ENCODE measurements at places on chromosomes 2 and 18.

DNA sequence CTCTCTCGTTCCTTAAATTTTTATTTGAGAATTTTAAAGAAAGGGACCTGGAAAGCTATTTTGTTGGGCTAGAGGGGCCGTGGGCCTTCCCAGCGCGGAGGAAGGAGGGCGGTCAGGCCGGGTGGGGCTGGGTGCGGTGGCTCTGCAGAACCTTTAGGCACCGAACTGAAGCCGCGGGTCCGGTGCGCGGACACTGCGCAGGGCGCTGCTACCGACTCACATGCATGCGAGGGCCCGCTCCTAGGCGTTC, 1.6 kb upstream of the TWIST2 start:
- DNase-seq: no peak

GRCh38 chr18:13379062-13379865, 160.7 kb downstream of the LDLRAD4 start:
- DNase-seq: no peak

GRCh38 chr2:195671563-195671962, 14.5 kb downstream of the SLC39A10 start:
- no peak for DNase-seq

DNA sequence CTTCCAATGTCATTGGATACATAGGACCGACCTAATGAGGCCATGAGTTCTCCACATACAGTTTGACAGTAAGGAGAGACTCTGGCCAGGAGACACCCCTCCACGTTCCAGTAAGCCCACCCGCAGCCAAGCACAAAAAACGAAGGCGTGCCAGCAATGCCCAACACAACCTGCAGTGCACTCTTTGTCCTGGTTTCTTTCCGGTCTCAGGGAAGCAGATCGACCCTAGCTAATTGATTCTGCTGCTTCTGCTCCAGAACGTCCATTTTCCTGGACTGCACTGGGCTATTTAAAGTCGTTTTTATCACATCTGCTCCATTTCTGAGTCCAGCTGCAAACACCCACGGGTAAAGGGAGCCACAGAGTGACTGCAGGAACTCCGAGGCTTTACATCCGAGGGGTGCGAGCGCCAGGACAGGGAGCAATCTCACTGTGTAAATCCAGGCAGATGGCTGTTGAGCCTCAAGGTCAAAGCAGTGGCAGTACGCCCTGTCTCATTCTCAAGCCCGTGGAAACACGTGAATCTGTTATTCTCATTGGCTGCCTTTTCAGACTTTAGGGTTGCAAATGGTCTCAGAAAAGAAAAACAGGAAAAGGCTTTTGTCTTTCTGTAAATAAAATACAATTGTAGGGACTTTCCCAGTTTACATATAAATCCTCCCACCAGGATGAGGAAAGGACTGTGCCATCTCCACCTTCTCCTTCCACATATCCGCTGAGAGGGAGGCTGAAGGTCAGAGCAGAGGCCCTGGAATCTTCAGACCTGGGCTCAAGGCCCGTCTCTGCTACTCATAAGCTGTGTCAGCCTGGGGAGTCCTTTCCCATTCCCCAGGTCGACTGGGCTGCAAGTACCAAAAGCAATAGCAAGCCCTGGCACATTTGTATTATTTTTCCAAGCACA, 40.7 kb downstream of the TMEM163 start:
- no peak for DNase-seq

- no peak for DNase-seq
Measured at GRCh38 chr2:101745711-101746694, 48.5 kb downstream of the MAP4K4 start.

DNA sequence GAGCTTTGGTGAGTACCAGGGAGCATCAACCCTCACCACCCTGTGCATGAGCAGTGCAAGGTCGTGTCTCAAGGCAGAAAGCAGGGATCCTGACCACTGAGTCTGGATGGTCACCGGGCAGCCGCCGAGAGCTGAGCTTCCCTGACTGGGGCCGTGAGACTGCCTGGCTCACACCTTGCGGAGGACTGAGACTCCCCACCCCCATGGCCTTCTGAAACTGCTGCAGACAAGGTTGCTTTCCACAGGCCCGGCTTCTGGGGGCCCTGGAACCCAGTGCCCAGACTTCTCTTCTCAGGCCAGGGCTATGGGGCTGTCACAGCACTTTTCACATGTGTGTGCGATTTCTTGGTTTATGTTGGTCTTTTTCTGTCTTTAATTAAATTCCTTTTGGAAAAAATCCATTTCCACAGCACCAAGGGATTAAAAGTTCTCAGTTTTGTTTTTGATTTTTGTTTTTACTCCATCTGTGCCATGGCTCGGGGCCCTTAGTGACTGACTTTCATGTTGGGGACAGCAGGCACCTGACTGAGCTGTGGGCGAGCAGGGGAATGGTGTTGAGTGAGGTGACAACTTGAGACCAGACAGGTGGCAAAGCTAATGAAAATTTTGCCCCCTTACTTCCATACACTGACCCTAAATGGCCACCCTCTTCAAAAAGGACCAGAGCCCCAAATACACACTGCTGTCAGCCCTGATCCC, 297.9 kb downstream of the CYP26B1 start:
- no peak for DNase-seq

- DNase-seq: no peak
Measured at GRCh38 chr2:44245083-44245861, 30.0 kb upstream of the SLC3A1 start.

DNA sequence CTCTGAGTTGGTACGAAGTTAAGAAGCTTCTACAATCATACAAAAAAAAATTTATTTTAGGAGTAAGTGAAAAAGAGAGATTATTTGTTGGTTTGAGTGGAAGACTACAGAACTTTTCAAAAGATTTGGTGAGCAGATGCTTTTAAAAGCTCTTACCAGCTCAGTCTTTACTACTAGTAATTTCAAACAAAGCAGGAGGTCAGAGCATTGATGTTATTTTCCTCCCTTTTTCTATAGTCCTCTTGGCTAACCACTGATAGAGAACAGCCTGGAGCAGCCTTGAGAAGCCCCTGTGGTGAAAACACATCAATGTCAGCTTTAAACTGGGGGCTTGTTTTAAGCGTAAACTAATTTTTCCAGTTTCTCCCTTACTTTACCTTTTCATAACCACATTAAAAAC, 559.3 kb upstream of the CDH2 start:
- DNase-seq: no peak

- no peak for DNase-seq
Measured at GRCh38 chr2:101737478-101738255, 40.2 kb downstream of the MAP4K4 start.

GRCh38 chr2:197121255-197121654, 189.3 kb downstream of the ANKRD44 start:
- DNase-seq: no peak

- DNase-seq: no peak
Measured at GRCh38 chr2:165777522-165778186, 16.4 kb downstream of the GALNT3 start.

DNA sequence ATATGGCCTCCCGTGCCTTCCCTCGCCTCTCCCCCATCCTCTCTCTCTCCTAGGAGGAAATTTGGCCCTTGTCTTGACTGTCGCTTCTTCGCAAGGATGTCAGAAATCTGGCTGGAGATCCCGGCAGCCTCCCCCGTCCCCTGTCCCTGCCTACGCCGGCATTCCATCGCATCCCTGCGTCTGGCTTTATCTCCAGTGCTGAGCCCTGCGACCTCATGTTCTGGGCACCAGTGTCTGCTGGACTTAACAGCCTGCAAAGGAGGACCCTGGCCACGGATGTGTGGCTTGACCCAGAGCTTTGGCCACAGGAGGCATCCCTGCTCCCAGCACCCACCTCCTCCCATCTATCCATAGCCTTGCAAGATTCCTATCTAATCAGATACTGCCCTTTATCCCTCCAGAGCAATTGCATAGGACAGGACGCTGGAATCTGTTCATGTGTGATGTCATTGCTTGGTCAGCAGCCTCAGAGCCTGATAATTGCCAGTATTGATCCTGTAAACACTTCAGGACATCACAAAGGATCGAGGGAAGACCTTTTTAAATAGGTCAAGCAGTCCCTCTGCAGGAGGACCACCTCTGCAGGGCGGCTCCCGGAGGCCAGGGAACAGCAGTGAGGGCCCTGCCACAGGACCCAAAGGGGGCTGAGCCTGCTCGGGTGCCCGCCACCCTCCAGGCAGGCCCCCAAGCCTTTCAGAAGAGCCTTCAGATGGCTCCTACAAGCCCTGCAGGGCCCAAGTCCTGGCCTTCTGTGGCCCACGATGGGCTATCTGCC, 168.2 kb downstream of the TWIST2 start:
- DNase-seq: no peak

All from NCI-H524 (cell line).